Activated CD8-positive, alpha-beta memory T cell treated with anti-CD3 and anti-CD28 coated beads for 1 hour (primary cell): ENCODE measurements at places on chromosomes 3 and 15.
A peak's percentile ranks its signal among the peaks of the same experiment; 100 is the strongest.

DNA sequence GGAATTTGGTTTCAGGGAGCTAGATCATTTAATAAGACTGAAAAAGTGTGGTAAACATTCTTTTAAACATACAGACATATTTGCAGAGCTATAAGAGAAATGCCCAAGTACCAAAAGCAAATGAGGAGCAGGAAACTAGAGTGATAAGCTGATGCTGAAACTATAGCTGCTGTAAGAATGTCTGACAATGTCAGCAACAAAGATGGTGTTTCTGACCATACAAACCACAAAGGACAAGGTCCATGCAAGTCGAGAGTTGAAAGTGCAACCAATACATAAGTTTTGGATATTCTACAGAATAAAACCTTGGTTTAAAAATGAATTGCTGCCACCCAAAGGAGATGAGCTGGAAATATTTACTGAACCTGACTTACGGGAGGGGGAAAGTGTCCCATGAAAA is 610.2 kb downstream of the TBL1XR1 start:
- DNase-seq, result no peak

- DNase-seq, result no peak
Measured at GRCh38 chr3:39443530-39443929, 23.9 kb upstream of the MOBP start.

- no peak for DNase-seq
Measured at GRCh38 chr3:13362551-13362950, 57.6 kb downstream of the NUP210 start.

DNA sequence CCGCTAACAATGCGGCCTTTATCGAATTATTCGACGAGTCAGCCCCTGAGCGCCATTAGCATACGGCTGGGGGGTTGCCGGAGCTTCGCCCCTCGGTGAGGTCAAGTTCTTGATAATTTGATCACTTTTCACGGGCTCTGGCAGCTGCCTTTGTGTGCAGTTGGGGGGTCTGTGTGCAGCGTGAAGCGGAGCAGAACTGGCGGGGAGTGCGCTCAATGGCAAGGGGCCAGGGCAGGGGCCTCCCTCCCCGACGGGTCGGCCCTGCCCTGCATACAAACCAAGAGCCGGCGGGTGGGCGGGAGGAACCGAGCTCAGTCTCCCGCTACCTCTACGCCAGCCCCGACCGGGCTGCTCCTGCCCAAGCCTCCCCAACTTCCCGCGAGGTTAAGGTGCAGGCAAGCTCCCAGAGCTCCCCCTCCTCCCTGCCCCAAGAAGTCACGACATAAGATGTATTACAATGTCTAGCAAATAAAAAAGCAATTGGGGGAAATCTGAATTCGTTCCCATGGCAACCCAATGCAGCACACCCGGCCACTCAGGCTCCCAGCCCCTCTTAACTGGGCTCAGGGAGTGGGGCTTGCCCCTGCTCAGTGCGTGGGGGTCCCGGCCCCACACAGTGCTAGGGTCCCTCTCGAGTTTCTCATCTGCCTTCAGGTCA is 34.1 kb upstream of the POLG start:
- DNase-seq, result no peak

GRCh38 chr15:63981596-63982320 is 64.5 kb downstream of the DAPK2 start:
- DNase-seq, result no peak

DNA sequence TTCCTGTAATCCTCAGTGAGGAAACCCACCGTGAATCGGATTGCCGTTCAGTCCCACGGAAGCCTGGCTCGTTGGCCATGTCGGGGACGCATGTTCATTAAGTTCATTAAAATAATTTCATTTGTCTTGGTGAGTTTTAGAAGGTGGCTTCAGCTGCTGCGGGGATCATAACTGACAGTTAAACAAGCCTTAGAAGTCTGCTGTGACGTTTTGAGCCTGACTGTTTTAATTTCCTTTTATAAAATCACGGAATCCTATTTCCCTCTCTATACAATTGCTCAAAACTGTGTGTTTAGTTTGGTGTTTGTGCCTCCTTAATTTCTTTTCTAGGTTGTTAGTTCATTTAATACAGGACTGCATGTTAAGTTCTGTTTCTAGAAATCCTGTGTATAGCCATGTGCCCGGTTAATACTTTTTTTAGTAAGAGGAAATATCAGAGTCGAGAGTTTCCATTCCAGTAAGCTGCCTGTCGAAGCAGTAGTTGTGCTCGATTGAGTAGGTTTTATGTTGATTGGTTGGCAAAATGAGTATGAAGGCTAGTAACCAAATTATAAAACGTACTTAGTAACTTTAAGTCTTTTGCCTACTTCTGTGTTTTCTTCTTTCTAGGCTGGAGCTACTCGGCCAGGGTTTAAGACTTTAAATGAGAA is 705 bp downstream of the NIPA2 start:
- DNase-seq, result no peak

DNA sequence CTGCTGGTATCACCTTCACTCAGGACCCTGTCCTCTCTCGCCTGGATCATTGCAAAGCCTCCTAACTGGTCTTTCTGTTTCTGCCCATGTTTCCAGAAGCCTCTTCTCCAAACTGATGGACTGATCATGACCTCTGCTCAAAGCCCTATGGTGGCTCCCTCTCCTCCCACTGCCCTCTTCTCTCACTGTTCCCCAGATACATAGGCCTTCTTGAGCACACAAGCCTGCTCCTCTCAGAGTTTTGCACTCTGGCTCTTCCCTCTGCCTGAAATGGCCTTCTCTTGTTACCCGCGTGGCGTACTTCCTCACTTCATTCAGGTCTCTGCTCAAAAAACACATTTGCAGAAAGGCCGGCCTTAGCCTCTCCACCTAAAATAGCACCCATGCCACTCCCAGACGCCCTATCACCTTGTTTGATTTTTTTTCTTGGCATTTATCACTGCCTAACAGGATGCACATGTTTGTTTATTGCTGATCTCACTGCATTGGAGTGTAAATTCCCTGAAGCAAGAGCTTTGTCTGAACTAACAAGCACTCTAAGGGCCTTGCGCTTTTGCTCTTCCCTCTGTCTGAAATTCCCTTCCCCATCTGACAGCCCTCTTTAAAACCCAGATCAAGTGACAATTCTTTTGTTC is 1.4 kb upstream of the ETFA start:
- DNase-seq, result no peak

- DNase-seq, result no peak
Measured at GRCh38 chr3:99639579-99639978, 1.2 kb downstream of the COL8A1 start.

DNA sequence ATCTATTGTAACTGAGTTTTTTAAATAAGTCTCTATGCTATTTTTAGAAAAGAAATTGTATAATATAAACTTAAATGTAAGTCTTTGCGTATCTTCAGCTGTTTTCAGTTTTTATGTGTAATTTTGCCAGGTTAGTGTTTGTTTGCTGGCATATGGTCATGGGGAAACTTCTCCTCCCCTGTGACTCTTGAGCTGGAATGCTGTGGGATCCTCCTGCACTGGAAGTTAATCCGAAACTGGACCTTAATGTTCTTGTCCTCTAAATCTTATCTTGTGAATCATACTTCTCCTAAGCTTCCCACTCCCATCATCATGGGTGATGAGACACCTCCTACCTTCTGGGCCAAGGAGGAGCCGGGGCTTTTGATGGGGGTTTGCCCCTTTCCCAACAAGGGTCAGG is 52.4 kb upstream of the CHST2 start:
- no peak for DNase-seq

- peak; percentile 65 for DNase-seq
Measured at GRCh38 chr15:75204340-75205063, 2.8 kb downstream of the C15orf39 start.
